ENCODE measurements at places on chromosomes 16 and 17.

DNA sequence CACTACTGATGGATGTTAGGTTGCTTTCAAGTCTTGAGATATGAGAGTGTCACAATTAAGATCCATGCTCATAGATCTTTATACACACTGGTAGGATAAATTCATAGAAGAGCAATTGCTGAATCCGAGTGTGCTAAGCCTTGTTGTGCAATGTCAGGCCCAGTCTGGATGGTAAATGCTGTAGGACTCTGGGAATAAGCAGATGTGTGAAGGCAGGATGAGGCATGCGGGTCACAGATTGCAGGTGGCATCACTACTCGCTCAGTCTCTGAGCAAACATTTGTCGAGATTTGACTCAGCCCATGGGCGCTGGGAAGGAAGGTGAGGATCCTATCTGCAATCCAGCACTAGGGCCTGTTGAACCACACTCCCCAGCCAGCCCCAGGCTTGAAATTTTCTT lies 40.7 kb downstream of the TMEM186 start:
- DNase-seq = no peak

- DNase-seq = peak; percentile 81
These were observed 7.3 kb upstream of the RHOT2 start for GRCh38 chr16:660459-661183.

DNA sequence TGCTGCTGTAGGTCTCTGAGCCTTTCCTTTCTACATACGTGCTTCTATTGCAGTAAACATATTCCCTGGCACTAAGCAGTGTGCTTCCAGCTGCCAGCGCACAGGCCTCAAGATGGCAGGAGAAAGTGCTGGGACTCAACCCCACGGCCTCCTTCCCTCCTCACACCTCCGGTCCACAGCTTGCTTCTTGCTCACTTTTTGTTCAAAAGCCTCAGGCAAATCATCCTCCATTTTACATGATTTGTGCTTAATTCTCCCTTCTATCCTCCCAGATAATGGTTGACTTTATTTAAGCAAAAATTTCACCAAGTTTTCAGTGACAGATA lies 5.4 kb downstream of the CDK5R1 start:
- DNase-seq = no peak

GRCh38 chr16:50599494-50599893 lies 51.3 kb downstream of the NKD1 start:
- DNase-seq = no peak

GRCh38 chr16:85627526-85628264 lies 14.6 kb downstream of the GSE1 start:
- no peak for DNase-seq

- DNase-seq = no peak
These were observed 24.8 kb upstream of the ALOX15 start for GRCh38 chr17:4666296-4666695.

DNA sequence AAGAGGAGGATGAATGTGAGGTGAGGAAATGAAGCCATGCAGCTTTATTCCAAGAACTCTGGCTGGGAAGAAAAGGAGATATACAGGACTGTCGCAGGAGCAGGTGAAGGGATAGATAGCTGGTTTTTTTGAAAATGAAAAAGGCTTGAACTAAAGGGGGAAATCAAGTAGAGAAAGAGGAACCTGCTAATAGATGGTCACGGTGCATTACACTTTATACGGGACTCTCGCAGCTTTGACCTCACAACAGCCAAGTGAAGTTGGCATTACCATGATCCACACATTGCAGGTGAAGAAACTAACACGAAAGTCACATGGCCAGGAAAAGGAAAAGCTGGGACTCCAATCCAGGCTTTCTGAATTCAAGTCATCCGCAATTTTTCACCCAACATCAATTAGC lies 86.9 kb downstream of the HS3ST2 start:
- DNase-seq = no peak

GRCh38 chr17:55731586-55732250 lies 9.1 kb upstream of the TMEM100 start:
- DNase-seq = no peak

- no peak for DNase-seq
These were observed 45.3 kb downstream of the GLG1 start for GRCh38 chr16:74561626-74562025.

DNA sequence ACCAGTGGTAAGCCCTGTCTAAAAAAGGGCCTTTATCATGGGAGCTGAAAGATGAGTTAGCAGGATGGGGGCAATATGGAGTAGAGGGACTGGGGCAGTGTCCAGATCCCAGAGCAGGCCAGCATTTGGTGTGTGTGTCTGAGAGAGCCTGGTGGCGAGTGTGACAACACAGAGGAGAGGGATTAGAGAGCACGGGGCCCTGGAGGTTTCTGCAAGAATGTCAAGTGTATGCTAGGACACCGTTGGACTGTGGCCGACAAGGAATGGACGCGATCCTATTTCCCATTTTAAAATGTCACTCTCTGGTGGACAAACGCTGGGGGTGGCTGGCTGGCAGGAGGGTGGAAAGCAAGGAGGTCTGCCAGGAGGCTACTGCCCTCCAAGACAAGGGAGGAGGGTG lies 12.4 kb downstream of the TAC4 start:
- no peak for DNase-seq

GRCh38 chr17:63798572-63799106 lies 24.7 kb downstream of the DDX42 start:
- DNase-seq = peak; percentile 26

GRCh38 chr17:81323083-81323369 lies 27.9 kb upstream of the SLC38A10 start:
- no peak for DNase-seq

- DNase-seq = no peak
These were observed 68.5 kb downstream of the CDC27 start for GRCh38 chr17:47120521-47121095.

Data from fibroblast of the conjunctiva (primary cell).